Ureter (tissue), 1 donor: ENCODE measurements at places on chromosomes 3 and 15. TPM values are rescaled to one million over a fixed set of nuclear protein-coding genes. Genes with fewer than 3 reads are reported as not detected.
A peak's percentile ranks its signal among the peaks of the same experiment; 100 is the strongest.

- no peak for DNase-seq
Observed at GRCh38 chr3:138220788-138221187, 33.7 kb downstream of the ARMC8 start.

GRCh38 chr3:111737047-111737705, 121.9 kb upstream of the PHLDB2 start:
- DNase-seq, result no peak

DNA sequence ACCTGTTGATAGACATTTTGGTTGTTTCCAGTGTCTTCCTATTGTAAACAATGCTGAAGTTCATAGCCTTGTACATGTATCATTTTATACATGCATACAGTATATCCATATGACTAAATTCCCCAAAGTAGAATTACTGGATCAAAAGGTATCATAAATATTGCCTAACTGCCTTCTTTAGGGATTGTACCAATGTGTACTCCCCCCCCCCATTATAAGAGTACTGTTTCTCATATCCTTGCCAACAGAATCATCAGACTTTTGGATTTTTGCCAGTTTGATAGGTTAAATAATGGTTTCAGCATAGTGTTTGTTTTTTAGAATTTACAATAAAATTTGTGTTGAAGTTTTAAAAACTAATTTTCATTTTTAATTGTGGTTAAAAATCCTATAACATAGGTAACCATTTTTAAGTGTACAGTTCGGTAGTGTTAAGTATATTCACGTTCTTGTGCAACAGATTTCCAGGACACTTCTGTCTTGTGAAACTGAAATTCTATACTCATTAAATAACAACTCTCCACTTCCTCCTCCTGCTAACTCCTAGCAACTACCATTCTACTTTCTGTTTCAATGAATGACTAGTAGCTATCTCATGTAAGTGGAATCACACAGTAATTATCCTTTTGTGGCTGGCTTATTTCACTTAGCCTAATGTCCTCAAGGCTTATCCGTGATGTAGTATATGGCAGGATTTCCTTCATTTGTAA, 30.8 kb upstream of the MAP3K13 start:
- no peak for DNase-seq

GRCh38 chr3:162022911-162023310, 526.3 kb downstream of the OTOL1 start:
- no peak for DNase-seq

DNA sequence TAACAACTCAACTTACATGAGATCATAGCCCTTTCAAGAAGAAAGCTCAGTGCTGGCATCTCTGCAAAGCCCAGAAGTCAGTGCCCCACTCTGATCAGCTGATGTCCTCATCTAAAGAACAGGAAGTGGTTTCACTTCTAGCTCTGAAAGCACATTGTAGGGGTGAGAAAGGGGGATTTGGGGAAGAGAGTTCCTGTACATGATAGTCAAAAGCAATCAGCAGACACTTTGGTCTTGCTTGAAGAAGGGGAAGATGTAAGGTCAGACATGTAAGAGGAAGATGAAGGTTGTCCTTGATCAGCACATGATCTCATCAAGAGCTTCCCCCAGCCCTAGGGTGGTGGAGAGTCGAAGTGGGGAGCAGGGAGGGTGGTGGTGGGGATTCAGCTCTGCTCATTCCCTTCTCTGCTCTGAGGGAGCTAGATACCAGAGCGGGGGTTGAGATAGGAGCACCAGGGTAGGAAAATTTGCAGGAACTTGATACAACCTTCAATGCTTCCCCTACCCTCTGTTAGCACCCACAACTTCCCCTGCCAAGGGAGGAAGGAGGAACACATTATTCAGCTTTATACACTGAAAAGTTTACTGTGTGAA, 76.4 kb upstream of the ETV5 start:
- no peak for DNase-seq

- DNase-seq, result peak; percentile 74
Observed at GRCh38 chr15:75454471-75455378, 3.2 kb upstream of the SIN3A start.

GRCh38 chr3:33052671-33053070, 44.3 kb downstream of the GLB1 start:
- no peak for DNase-seq

- peak; percentile 59 for DNase-seq
Observed at GRCh38 chr15:71443538-71443937, 328.3 kb downstream of the THSD4 start.

DNA sequence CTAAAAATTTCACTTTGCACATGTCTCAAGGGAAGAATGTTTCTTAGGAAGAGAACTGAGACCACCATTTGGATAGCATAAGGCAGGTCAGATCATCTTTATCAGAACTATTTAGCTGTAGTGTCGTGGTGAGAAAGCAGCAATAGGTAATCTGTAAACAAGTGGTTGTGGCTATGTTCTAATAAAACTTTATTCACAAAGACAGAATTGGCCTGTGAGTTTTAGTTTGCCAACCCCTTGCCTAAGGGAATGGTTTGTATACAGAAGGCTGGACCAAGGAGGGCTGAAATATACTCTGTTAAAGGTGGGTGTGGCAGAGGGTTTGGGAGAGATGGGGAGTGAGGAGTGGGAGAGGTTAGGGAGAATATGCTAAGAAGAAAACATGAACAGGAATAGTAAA, 10.6 kb upstream of the RBM5 start:
- DNase-seq, result no peak

ANKRD28 gene
- total RNA-seq, result 62.4 TPM
